ENCODE measurements at places on chromosomes 13 and 19.

GRCh38 chr19:5641171-5641570 lies 18.3 kb downstream of the SAFB start:
- DNase-seq = no peak

- DNase-seq = peak; percentile 35
These were observed 1.1 kb downstream of the KEAP1 start for GRCh38 chr19:10501971-10502523.

GRCh38 chr19:1240925-1241324 lies 626 bp upstream of the ATP5F1D start:
- DNase-seq = no peak

DNA sequence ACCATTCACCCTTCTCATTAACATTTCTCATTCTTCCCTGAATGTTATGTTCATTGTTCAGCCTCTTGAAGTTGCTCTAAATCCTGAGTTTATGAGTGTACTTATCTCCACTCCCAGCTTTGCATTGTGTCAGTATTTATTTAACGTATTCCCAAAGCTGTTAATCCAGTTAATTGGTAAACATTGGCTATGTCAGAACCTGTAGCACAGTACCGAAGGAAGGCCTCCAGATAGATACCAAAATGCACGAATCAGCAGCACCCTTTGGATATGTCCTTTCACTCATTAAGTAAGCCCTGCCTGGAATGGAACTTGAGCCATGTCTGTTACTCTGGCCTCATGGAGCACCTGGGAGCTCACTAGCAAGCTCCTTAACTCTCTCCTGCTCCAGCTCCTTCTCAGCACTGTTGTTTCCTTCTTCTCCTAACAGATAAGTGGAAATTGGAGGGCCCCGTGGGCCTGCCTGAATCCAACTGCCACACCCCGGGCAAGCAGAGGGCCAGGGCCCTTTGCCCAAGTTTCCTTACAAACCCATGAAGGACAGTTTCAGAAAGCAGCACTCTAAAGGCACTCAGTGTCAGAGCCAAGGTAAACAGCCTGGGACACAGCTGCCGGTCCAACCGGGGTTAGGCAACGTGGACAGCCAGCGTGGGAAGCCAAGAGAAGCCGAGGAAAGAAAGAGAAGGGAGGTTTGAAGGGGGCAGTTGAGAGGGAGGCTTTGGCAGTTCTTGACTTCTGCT lies 155.0 kb upstream of the SERP2 start:
- peak; percentile 47 for DNase-seq

GRCh38 chr13:80988391-80989151 lies 647.6 kb upstream of the SPRY2 start:
- DNase-seq = no peak

Data from astrocyte of the spinal cord (primary cell).